SW 1271 (cell line): ENCODE measurements at places on chromosomes 1 and 21.

DNA sequence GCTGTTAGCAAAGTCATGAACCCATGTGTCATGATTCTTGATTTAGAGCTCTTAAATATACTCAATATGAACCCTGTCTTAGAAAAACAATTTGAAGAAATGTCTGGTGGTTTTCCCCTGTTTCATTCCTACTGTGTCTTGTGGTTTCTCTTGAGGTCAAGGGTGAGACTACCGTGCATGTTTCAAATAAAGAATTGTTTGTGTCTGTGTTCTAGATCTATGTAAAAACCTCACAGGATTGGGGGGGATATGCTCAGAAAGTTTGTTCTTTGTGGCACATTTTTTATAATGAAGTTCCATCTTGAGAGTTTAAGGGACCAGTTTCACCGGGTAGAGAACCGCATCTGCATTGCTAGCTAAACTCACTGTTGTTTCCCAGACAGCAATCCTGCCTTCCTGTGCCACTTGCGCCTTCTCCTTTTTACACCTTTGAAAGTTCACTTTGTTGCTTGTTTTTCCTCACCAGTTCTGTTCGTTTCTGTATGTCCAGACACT, 30.9 kb upstream of the CACYBP start:
- peak; percentile 2 for DNase-seq

DNA sequence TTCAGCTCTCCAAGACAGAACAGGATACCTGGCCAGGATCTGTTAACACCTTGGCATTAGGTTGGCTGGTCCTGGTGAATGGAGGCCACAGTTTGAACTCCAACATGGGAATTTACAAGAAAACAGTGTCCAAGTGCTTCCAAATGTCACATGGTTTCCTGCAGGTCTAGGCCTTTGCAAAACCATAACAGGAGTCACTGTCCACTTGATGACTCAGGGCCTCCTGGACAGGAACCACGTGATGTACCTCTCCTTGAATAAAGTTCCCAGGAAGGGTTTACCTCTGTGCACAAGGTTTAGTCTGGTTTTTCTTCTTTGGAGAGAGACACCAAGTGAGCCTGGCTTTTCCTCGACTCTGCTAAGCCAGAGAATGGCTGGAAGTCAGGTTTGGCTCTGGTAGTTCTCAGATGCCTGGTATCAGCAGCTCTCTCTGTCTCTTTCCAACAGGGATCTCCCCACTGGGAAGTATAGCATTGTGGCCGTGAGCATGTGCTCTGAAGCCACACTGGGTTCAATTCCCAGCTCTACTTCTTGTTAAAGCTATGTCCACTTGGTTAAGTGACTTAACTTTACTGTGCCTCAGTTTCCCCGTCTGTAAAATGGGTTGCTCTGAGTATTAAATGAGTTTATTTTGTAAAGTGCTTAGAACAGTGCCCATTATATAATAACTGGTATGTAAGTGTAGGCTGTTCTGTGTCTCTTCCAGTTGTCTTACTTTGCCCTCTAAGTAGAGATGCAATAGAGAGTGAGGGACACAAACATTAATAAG, 27.3 kb upstream of the TMEM61 start:
- DNase-seq = no peak

GRCh38 chr21:35223480-35224156, 174.5 kb upstream of the RUNX1 start:
- DNase-seq = no peak

- no peak for DNase-seq
Measured at GRCh38 chr1:200409203-200409760, 554 bp downstream of the ZNF281 start.

GRCh38 chr1:225657462-225657989, 4.6 kb upstream of the ENAH start:
- no peak for DNase-seq

DNA sequence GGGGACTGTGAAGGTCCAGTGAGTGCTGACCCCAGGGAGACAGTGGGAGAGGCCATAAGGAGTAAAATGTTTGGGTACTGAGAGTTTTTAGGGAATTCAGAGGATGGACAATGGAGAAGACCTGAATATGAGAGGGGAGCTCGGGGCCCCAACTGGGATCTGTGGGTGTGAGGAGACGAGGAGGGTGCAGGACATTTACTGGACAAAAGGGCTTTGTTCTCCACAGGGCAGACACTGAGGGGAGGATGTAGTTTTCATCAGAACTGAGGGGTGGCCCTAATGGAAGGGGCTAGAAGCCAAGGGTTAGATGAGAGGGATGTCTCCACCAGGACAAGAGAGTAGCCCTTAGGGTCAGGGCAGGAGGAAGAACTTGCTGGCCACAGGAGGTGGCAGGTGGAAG, 30.0 kb downstream of the TMCC2 start:
- no peak for DNase-seq

DNA sequence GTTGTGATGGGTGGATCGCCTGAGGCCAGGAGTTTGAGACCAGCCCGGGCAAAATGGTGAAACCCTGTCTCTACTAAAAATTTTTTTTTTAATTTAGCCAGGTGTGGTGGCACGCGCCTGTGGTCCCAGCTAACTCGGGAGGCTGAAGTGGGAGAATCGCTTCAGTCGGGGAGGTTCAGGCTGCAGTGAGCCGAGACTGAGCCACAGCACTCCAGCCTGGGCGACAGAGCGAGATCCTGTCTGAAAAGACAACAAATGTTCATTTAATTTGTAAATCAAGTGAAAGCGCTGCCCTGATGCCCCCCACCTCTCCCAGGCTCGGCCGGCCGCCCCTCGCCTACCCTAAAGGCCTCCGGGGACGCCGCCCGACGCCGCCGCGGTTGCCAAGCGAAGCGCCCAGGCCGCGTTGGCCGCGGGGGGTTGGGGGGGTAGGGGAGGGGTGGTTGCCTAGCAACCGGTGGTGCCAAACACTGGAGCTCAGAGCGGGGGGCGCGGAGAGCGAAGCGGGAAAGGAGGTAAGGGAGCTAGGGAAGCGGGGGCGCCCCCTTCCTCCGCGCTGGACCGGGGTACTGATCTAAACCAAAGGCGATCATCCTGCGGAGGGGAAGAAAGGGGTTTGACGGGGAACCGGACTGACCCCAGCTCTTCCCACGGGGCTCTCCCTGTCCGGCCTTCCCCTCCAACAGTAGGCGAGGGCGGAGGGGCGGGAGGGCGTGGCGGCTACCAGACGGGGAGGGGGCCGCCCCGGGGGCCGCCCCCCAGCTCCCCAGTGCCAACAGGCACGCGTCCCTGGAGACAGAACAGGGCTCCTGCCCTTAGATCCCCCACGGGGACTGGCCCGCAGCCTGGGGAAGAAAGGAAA, at the start of gene TEKT2:
TSS of gene TEKT2 (plus strand) at position 460 of the 862 bp plus-strand sequence. CDS start 828 bp downstream, outside the sequence.
- DNase-seq = no peak

GRCh38 chr21:29231756-29232529, 66.8 kb upstream of the BACH1 start:
- no peak for DNase-seq

GRCh38 chr1:161258439-161259344, at the start of gene PCP4L1:
TSS of gene PCP4L1 (plus strand) at chr1:161258745. CDS start at chr1:161258975, 230 bp downstream.
- DNase-seq = no peak

DNA sequence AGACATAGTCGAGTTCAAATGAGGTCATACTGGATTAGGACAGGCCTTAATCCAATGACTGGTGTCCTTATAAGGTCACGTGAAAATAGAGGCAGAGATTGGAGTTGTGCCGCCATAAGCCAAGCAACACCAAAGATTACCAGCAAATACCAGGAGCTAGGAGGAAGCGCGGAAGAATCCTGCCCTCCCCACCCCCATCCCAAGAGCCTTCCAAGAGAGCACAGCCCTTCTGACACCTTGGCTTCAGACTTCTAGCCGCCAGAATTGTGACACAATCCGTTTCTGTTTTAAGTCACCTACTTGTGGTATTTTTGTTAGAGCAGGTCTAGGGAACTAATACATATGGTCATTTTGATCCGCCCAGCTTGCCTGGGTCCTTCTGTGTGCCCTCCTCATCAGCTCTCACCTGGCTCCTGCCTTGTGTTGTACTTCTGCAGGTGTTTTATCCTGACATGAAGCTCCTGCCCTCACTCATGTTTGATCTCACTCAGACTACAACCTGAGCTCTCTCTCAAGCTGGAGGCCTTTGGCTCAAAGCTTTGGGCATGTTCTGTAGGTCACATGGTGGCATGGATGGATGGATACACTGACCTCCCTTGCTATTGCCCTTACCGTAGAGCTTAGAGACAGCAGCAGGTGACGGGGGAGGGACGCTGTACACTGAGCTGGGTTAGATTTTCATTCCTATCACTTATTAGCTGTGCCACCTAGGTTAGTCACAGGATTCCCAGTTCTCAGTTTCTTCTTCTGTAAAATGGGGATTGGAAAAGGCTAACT, 10.7 kb upstream of the NUAK2 start:
- no peak for DNase-seq

GRCh38 chr1:31238612-31238985, 1.1 kb downstream of the NKAIN1 start:
- no peak for DNase-seq

GRCh38 chr1:24118410-24119242, 6.7 kb upstream of the MYOM3 start:
- DNase-seq = no peak

DNA sequence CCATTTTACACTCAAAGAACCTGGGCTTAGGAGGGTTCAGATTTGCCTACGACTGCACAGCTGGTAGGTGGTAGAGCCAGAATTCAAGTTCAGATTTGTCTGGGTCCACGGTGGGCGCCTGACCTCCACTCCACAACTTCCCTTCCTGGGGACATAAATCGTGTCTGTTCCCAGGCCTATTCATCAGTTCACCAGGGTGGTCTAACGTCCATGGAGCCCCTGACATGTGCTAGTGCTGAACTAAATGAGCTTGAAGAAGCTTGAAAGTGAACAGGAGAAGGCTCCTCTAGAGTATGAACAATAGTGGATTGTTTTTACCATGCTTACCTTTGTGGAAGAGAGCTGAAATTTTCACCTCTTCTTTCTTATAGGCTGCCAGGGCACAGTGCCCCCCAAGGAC, 32.5 kb upstream of the KIF1B start:
- no peak for DNase-seq

DNA sequence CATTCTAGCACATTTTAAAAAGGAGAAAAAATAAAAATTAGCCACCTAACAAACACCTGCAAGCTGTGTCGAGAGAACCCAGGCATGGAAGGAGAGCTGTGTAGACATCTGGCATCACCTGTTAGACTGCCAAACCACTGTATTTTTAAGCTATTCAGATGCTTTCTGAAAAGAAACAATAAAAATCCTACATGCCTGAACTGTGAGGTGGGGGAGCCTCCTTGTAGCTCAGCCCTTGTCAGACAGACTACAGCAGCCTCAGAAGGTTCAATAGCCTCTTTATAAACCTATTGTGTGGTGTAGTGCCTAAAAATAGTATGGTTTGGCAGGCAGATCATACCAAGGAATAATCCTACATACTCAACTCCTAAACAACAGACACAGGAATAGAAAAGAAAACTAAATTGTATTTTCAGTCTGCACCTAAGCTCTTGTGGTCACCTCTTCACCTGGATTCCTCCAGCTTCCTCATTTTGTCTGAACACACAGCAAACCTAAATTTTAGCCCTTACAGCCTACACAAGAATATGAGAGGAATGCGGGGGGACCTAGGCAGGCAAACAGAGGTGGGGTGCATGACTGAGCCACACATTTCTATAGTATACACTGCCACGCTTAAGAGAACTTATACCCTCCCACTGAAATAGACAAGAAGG, 67.0 kb downstream of the SIPA1L2 start:
- no peak for DNase-seq

DNA sequence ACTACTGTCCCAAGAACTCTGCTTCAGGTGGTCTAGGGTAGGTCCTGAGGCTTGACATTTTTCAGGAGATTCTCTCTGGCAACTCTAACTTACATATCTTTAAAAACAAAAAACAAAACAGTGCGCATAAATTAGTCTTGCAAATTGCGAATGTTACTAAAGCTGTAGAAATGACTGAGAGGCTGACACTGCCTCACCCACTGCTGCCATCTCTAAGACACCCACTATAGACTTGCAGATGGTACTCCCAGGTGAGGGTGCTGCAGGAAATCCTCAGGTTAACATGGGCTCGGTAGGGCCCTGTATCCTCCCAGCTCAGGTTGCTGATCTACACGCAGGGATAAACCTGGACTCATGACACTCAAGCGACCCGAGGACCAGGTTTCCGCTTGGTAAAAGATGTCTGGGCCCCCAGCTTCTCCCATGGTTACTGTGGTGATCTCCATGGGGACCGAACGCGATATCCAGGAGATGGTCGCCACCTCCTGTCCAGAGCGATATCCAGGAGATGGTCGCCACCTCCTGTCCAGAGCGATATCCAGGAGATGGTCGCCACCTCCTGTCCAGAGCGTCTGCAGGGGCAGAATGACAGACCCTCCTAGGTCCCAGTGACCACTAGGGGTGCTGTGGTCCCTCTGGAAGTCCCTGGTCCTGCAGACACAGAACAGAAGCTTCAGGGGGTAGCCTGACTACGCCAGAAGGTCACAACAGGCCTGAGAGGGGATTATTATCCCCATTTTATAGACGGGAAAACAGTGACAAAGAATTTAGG, 16.2 kb upstream of the LY9 start:
- peak; percentile 3 for DNase-seq

DNA sequence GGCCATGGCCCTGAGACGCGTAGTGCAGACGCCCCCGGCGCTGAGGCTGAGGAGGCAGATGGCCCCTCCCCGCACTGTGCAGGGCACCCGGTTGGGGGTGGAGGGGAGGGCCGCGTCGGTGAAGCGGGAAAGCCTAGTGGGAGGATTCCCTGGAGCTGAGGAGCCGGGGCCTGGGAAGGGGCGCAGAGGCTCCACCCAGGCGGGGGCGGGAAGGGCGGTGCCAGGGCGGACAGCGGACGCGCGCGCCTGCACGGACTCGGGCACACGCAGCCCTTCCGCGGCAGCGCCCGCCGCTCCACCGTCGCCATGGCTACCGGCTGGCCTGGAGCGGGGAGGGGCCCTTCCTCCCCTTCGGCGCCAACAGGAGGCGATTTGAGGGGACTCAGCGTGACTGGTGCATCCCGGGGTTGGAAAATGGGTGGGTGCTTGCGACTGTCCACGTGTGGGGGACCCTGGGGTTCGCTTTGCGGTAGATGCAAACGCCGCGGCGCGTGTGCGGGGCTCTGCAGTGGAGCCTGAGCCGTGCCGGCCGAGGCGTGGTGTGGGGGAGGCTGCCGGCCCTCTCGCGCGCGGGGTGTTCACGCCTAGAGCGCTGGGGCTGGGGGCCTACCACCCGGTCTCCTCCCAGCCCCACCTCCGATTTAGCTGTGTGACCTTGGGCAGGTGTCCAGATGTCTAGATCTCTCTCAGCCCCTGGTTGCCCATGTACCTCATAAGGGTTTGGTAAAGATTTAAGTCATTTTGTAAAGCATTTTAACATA, 35.1 kb downstream of the PTPRF start:
- DNase-seq = no peak

- DNase-seq = no peak
Measured at GRCh38 chr21:25742900-25743299, 8.1 kb downstream of the GABPA start.

DNA sequence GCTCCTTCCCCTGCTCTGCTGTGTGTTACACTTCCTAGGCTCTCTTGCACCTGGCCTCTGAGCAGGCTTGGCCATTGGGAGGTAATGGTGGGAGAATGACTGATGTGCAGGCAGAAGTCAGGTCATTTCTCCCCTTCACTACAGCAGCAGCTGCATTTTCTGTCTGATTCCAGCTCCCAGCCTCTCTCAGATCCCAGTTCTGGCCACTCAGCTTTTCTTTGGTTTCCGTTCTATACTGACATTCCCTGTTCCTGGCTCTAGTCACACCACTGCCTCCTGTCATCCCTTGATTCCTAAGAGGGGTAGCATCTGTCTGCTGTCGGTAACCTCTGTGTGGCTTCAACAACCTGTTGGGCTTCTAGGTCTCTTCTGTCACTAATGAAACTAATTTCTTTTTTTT, 127.7 kb upstream of the HOOK1 start:
- no peak for DNase-seq
